Left renal pelvis (tissue), 4 donors: ENCODE measurements at places on chromosomes 7 and 10. TPM values are rescaled to one million over a fixed set of nuclear protein-coding genes. Genes with fewer than 3 reads are reported as not detected.

LIPK gene
- polyA plus RNA-seq = not detected

DNA sequence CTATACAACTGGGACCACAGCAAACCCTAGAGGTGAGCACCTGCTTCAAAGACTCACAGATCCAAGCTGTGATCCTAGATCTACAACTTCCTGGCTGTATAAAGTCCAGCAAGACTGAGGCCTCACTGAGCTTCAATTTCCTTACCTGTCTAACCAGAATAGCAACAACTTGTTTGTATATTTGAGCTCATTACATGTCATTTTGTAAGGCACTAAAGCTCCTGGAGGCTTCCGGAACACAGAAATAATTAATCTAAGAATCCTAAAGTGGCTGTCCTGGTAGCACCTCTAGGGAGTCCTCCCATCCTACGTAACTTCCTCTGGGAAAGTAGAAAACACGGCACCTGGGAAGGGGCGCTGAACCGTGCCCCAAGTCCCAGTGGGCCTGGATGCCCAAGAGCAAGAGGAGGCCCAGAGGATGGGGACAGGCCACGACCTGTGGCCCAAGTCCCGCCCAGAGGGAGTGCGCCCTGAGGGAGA is 39.4 kb downstream of the HK1 start:
- DNase-seq = no peak

DNA sequence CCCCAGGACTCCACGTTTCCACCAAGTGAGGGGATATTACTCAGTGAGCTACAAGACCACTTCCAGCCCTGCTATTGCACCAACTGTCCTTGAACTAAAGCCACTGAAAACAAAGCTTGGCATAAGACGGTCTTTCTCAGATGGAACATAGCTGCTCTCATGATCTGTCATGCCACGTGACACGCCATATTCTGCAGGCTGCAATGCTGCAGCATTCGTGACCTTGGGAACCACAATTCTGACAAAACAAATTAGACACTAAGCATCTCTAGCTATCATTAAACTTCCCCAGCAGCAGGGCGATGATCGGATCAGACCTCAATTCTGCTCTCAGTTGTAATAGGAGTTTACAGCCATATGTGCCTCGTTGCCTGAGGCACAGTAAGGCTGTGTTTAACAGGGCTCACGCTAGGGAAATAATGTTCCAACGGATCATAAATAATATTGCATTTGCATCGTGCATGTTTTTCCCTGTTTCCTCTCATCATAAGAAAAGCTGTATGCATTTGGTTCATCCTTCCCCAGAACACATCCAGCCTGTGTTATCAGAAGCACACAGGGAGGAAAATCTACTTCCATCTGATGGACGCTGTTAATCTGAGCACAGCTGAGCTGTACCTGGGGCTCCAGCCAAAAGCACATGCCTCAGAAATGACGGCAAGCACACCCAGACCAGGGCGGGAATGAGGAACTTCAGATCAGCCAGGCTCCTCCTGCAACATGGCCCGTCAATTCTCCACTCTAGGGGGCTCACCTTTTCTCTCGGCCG is 38.6 kb upstream of the CNPY1 start:
- no peak for DNase-seq

DNA sequence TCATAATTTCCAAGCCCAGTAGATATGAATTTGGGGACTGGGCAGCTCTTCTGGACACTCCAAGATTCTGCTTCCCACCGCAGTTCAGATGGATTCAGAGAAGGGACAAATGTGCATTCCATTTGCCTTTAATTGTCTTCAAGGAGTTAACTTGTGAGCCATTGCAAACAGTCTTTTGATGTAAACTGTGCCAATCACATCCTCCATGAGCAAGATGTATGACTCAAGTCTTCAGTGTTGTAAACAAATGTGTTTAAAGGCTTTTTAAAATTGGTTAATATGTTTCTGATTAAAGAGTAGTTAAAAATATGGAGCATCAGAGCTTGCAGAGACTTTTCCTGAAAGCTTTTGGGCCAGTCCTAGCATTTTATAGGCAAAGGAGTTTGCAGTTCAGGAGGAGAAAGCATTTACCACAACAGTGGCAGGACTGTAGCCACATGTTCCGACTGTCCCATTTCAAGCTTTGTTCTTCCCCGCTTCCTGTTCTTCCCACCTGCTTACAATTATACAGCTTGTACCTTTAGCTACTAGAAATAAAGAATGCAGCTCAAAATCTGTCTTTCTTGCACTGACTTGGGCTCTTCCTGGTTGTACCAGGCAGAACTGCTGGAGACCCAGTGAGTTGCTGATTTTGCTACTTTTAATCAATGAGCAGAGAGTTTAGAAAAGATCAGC is 6.2 kb downstream of the SLC18A2 start:
- DNase-seq = no peak

GRCh38 chr7:28885771-28886170 is 72.4 kb downstream of the TRIL start:
- DNase-seq = no peak

IFIT1B gene
- polyA plus RNA-seq = 1.6 TPM

GRCh38 chr7:6649241-6649961 is 12.3 kb downstream of the ZNF316 start:
- DNase-seq = no peak

DNA sequence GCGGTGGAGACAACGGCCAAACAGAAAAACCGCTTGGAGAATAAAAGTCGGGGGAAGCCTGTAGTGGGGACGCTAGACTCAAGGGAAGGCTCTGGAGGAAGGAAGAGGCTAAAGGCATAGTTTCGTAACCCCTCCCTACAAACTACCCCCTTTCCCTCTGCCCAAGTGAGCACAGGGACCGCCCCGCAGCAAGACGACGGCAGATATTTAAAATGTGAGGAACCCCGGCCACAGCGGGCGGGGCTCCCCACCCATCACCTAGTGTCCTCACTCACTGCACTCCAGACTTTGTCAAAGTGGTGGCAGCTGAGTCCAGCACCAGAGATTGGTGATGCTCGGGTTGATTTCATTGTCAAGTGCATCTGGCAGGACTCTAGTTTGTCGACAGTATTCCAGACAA is 69.1 kb downstream of the PRKAG2 start:
- DNase-seq = no peak

DNA sequence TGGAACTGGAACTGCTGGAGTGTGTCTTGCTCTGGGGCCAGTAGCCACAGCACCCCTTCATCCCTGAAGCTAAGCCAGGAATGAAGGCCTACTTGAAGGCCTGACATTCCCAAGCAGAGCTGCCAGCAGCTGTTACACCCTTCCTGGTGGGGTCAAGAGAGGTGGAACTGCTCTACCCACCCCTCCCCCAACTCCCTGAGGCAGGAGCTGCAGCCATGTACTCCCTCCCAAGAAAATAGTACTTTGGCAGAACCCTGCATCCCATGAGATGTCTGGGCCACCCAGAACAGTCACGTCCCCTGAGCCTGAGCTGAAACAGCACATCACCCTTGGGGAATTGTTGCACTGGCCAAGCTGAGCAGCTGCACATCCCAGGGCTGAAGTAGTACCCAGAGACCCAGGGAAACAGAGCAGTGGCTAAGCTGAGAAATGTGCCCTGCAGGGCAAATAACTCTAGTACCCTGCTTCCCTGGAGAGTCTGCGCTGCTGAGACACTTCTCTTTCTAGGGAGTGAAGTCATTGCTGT is 63.4 kb upstream of the PLA2G12B start:
- DNase-seq = no peak

DNA sequence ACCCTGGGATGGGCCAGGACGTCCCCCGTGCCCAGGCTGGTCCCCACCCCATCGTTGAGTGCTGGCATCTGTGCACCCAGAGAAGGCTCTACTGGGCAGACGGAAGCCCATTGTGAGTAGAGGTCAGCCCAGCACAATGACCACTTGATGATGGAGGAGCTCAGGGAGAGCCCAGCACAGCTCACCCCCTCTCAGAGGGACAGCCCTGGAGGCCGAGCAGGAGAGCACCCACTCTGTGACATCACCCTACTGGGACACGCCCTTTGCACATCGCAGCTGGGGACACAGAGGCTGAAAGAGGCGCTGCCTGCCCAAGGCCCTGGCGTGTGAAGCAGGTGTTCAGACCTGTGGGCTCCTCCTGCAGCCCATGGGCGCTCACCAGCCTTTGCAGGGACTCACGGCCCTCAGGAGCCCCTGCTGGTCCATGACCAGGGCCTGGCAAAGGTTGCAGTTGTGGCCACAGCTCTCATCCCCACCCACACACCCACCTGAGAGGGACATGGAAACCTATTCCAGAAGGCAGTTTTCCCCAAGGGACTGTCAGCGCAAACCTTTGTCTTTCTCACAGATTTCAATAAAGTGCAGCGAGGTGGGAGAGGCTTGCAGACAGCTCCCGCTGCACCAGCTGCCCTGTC is 67.2 kb upstream of the PPP2R2D start:
- no peak for DNase-seq

CCZ1B gene
- 60.9 TPM for polyA plus RNA-seq

DNA sequence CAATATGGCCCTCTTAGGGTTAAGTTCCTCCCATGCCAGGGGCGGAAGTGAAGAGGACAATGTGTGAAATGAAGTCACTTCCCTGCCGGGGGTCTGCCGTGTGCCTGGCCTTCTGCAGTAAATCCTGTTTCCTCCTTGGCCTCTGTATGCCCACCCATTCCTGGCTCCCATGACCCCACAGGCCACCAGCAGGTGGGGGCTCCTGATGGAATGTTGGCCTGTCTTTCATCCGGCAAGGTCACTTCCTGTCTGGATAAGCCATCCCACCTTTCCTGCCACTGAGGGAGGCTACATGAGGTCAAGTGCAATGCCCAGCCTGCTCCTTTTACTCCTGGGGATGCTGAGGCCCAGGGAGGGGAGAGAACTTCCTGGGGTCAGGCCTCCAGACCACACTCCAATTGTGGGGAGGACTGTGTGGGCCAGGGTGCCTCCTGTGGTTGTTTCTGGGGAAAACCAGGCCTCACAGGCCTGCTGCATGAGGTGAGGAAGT is 22.3 kb downstream of the PALD1 start:
- DNase-seq = no peak

DNA sequence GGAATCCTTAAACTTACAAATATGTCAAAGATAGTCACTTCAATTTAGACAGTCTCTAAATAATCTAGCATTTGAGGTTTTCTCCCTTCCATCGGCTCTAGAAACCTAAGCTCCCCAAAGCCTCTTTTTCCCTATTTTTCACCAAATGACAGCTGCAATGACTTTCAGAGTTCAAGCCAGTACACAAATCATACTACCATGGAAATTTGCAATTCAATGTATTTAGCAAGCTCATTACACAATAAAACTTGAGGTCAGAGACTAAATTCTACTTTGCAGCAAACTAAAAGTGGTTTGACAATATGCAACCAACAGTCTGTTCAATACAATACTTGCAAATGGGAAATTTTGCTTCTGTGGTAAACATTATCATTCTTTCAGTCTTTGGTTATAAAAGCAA is 80.3 kb downstream of the SKIDA1 start:
- no peak for DNase-seq

DNA sequence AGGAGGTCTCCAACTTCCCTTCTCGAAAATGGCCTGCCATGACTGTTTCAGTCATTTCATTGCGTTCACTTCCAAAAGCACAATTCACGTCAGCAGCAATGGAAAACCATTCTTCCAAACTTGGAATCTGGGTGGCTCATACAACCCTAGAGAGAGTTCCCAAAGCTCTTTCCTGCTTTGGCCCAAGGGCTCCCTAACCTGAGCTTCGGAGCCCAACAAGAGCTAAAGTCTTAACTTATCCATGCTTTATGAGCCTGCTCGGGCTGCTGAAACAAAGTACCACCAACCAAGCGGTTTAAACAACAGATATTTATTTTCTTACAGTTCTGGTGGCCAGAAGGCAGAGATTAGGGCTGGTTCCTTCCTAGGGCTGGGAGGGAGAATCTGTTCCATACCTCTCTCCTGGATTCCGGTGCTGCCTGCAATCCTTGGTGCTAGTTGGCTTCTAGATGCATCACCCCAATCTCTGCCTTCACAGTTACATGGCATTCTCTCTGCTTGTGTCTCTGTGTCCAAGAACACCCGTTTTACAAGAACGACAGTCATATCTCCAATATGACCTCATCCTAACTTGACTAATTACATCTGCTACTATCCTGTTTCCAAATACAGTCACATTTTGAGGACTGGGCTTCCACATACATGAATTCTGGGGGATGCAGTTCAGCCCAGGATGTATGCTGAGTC is 33.5 kb downstream of the CAMK2B start:
- DNase-seq = no peak

GPR26 gene
- polyA plus RNA-seq = not detected
